ENCODE measurements at places on chromosomes 6 and 20.

- DNase-seq, result no peak
These were observed 67.2 kb downstream of the MAP3K4 start for GRCh38 chr6:161058741-161059140.

GRCh38 chr6:12030993-12031550, 19.0 kb downstream of the HIVEP1 start:
- no peak for DNase-seq

GRCh38 chr20:8749101-8749500, 319.8 kb upstream of the PLCB4 start:
- DNase-seq, result no peak

GRCh38 chr20:32397567-32398084, 39.5 kb downstream of the ASXL1 start:
- DNase-seq, result no peak

- DNase-seq, result no peak
These were observed 6.7 kb downstream of the MYO6 start for GRCh38 chr6:75755704-75756103.

GRCh38 chr6:22965889-22966288, 396.5 kb downstream of the HDGFL1 start:
- DNase-seq, result no peak

- DNase-seq, result no peak
These were observed 38.3 kb downstream of the ANGPT4 start for GRCh38 chr20:877814-878213.

DNA sequence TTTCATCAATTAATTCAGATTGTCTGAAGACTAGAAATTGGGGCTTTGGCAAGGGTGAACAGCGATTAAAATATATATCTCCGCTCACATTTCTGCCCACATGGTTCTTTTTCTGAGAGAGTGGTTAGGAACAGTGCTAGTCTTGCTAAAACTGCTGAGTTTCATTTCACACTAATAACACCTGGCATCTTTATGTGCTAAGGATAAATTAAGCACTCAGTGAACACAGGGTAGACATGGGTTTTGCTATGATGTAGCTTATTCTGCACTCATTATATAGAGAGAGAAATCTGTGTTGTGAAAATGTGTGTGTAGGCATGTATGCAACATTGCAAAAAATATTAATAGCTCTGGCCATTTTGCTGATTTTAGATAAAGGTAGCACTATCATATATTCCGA, 623.4 kb upstream of the FLRT3 start:
- no peak for DNase-seq

- no peak for DNase-seq
These were observed 81.4 kb downstream of the MCHR2 start for GRCh38 chr6:99912657-99913056.

- DNase-seq, result peak; percentile 24
These were observed 64.2 kb upstream of the CCN6 start for GRCh38 chr6:111989743-111990142.

- no peak for DNase-seq
These were observed 10.9 kb downstream of the C6orf132 start for GRCh38 chr6:42131531-42131930.

DNA sequence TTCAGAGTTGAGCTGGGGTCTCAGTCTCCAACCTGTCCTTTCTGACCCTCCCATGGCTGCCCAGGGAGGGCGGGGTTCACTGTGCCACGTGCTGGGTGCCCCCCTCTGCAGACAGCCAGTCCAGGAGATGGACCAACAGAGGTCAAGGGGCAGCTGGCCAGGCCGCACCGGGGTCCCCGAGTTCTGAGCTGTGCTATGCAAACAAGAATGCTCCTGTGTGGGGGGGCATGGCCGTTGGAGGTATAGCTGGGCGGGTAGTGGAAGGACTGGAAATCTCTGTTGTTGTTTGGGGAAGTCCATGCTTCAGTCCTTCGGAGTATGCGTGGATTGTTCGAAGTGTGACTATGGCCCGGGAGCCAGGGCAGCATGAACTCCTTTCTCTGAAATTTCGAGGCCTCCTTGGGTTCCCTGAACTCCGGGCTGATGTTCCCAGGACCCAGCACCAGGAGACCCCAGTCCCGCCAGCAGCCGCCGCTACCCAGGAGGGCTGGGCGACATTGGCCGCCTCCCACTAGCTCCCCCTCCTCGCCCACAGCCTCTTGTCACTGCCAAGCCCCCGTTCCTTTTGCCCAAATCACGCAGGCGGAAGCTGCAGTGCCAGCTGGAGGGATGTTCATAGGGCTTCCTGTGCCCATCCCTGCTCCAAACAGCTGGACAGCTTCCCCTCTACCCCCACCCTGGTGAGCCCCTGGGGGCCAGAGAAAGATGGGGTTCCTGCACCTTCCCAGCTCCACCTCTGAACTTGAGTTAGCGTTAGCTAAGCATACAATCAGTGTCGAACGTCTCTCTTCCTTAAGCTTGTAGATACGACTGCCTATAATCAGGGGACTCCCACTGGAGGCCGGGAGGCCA, 126.6 kb downstream of the TAF4 start:
- no peak for DNase-seq

- DNase-seq, result no peak
These were observed 108.4 kb downstream of the SCML4 start for GRCh38 chr6:107715550-107716321.

DNA sequence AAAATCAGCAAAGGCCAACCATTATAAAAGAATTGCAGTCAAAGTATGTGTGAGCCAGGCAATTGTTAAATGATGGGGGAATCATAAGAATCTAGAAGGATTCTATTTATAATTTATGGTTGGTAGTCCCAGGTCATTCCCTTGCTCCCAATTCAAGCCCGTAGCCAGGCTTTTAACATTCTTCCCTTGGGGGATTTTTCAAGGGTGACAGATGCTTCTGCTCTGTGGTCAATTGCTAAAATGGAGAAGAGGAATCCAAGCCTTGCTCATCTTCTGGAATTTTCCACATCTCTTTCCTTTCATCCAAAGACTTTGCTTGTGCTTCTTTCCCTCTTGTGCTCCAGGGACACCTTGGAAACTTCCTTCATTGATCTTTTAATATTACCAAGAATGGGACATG, 18.0 kb upstream of the BCAS1 start:
- DNase-seq, result no peak

DNA sequence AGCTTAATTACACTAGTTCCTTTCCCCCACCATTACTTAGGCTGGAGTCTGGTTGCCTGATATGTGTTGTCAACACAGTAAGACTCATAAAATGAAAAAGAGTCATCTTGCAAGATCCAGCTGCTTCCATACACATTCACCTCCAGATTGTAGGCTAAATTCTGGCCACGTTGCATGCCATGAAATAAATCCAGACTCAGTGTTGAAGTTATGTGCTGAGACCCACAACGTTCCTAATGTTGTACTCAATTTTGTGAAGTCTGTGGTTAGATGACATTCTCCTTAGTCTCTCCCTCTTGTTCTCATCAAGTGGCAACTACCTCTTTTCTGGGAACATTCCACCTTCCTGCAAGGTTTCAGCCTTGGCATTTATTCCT, 212.3 kb downstream of the LMBRD1 start:
- DNase-seq, result no peak

DNA sequence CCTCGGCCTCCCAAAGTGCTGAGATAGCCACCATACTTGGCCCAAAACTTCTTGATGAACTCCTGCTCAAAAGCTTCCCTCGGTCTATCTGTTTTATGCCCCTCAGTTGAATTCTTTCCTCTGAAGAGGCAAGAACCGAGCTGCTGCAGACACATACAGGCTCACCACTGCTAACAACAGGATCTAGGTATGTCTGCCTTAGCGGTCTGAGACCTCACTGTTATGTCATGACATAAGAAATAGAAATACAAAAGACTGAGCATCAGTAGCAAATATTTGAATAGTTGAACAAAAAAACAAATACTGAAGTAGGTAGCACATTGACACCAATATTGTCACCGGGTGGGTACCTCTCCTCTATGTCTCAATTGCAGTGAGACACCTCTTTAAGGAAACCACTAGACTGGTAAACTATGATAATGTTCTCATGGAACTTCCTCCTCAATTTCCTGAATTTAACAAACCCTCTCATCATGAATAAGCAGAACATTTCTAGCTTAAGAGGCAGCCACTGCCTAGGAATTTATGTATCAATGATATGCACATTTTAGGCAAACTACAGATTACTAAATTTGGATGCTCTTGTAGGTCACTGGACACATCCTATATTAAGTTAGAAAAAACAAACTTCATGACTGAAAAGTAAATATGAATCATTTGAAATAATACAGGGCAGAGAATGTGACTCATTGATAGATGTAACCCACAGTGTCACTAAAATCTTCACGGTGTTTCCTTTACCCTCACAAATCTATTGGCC, 9.4 kb upstream of the STXBP5 start:
- DNase-seq, result peak; percentile 31

DNA sequence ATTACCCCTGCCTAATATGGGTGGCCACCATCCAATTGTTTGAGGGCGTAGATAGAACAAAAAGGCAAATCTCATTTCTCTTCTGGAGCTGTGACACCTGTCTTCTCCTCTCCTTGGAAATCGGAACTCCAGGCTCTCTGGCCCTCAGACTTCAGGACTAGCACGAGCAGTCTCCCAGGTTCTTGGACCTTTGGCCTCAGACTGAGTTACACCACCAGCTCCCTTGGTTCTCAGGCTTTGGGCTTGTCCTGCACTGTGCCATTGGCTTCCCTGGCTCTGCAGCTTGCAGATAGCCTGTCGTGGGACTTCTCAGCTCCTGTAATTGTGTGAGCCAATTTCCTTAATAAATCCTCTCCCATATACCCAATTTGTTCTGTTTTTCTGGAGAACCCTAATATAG, 34.3 kb downstream of the ATRN start:
- no peak for DNase-seq

DNA sequence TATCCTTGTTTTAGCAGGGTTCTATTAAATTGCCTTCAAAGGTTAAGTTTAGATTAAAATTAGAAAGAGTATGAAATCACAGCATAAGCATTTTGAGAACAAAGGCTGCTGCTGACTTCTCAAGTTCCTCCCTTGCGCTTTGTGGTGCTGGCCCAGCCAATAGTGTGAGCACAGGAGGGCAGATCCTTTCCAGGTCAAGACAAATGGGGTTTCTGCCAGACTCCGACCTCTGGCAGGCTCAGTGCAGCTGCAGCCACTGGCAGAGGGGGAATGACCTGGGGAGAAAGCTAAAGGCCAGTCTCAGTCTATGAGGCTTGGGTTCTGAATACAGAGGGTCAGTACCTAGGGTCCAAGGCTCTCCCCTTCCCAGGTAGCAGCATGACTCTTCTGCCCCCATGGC, 27.0 kb downstream of the CLIC5 start:
- no peak for DNase-seq

DNA sequence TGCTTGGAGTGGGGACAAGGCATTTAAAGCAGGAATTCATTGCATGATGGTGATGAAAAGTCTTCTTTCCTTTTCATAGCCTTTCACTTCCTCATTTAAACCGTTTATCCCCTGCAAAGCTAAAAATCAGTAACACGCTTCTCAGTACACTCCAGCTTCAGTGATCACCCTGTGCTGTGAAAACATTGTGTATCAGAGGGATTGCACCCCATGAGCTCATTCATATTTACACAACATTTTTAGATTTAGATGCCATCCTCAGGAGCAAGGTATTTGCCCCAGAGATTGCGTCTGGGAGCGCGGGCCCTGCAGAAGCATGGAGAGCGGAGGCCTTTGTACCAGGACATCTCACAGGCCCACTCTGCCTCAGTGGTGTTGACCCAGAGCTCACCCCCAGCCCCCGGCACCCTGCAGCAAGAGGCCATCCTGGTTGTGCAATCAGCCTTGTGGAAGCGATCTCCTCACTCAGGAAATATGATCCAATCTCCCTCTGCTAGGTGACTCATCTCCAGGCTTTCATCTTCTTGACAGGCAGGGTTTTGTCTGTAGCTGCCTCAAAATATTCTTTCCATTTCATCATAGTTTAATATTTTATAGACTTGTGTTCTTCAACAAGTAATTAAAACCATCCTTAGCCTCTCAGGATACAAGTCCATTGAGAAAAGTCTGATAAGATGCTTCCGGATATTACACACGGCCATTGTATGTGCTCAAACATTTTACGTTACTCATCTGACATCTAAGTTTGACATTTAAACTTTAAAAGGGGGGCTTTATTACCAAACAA, 38.9 kb upstream of the THBS2 start:
- peak; percentile 89 for DNase-seq

DNA sequence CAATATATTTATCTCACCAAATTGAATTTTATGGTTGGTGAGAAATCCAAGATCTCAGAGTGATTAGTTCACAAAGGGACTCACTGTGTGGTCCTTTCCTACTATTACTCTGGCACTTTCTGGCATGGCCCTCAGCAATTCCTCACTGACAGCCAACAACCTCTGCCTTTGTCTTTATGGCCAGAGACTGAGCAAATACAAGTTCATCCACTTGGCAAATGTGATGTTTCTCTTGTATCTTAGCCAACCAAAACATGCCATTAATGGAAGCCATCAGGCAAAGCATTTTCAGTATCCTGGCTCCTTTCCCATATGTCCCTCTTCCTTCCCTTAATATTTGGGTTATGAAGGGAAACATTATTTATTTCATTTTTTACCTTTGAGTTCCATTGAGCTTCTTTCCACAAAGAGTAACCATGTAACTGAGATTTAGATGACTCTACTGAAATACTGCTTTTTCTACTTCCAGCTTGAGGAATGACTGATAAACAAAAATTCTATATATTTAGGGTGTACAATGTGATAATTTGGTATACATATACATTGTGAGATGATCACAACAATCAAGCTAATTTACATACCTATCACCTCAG, 30.8 kb upstream of the SMLR1 start:
- no peak for DNase-seq

DNA sequence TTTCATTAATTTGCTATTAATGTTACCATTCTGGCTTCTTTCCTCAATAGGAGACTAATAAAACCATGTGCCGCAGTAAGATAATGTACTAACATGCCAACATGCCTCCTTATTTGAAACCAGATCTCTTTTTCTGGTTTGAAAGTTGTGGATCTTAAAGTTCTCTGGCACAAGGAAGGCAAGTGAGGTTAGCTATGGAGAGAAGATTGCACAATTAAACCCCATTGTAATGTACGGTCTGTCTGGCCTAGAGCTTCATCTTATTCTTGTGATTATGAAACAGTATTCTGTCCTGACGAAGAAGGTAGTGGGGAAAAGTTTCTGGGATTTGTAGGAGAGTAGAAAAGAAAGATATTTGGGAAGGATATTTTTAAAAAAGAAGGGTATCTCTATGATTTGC, 68.4 kb downstream of the EYA4 start:
- DNase-seq, result no peak

GRCh38 chr20:42923348-42923918, 266.3 kb downstream of the PTPRT start:
- no peak for DNase-seq

- no peak for DNase-seq
These were observed 501.5 kb upstream of the HS3ST5 start for GRCh38 chr6:114844359-114844758.

DNA sequence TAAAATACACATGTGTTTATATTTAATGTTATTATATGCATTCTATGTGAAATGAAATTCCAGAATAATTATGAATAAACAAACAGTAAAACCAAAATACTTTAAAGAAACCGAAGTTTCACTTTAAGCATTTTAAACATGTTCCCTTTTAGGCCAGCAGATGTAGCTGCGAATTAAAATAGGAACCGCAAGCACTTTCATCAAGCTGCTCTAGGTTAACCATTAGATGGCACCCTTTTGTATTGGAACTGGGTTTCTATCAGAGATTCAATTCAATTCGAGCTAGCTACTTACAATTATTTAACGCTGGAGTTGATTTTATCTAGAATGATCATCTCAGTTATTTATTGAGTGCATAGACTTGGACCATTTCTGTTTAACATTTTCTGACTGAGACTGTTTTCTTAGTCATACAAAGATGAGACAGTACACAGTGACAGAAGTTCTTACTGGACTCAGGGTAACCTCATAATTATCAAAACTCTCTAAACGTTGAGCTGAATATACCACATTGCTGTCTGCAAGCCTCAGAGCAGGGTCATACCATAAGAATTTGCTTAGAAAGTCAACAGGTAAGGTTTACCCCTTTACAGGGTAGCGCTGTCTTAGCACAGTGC, 8.5 kb downstream of the TMEM242 start:
- DNase-seq, result peak; percentile 62

Measured in inflammatory macrophage treated with lipopolysaccharide for 1 hour (primary cell).